ENCODE measurements at places on chromosomes 11 and 22.

DNA sequence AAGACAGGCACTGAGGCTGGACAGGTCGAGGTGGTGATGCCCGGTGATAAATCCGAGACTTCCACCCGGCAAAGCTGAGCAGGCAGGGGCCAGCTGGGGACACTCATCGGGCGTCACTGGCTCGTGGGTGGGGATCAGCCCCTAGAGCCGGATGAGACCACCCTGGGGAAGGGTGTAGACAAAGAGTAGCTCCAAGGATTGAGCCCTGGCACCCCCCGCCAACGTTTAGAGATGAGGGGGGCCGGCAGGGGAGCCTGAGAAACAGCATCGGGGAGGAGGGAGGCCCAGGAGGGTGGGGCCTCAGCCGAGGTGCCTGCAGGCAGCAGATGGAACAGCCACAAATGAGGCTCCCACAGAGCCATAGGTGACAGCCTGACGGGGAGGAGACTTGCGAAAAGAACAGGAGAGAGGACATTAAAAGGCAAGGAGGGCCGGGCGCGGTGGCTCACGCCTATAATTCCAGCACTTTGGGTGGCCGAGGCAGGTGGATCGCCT lies 27.4 kb upstream of the CBX7 start:
- no peak for DNase-seq

GRCh38 chr11:76317296-76317695 lies 63.6 kb downstream of the THAP12 start:
- no peak for DNase-seq

- no peak for DNase-seq
Observed at GRCh38 chr11:118622376-118623268, 15.2 kb downstream of the PHLDB1 start.

GRCh38 chr22:40729284-40729683 lies 50.0 kb downstream of the MCHR1 start:
- DNase-seq, result no peak

GRCh38 chr11:73989156-73989555 lies 6.5 kb upstream of the UCP2 start:
- no peak for DNase-seq

DNA sequence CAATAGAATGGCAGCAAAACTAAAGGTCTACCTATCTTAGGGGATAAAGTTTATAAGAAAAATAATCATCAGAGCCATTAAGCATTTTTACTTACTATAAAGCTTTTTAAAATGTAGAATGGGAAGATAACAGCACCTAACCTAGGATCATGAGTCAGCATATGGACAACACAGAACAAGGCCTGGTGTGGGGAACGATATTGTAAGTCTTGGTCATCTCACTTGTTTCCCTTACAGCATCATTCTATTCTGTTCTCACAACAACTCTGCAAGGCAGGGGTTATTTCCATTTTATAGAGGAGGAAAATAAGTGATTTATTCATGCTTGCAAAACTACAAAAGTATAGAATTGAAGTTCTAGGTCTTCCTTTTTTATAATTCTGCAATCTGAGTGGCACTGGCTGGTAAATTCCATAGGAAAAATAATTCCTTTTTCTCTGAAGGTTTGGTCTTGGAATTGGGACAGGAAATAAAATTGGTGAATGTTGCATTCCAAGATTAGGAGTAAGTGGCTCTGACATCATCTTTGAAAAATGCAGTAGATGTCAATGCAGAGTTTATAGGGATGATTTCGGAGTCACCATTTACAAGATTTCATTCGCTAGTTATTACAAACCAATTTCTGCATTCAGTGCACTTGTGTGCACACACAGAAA lies 423.0 kb downstream of the DYNC2H1 start:
- DNase-seq, result no peak

- peak; percentile 86 for DNase-seq
Observed at GRCh38 chr11:44726283-44727113, at the start of gene TSPAN18. Gene TSPAN18, plus strand, starts transcription at chr11:44726962. Its CDS starts 179,455 bp downstream, at chr11:44906417.

DNA sequence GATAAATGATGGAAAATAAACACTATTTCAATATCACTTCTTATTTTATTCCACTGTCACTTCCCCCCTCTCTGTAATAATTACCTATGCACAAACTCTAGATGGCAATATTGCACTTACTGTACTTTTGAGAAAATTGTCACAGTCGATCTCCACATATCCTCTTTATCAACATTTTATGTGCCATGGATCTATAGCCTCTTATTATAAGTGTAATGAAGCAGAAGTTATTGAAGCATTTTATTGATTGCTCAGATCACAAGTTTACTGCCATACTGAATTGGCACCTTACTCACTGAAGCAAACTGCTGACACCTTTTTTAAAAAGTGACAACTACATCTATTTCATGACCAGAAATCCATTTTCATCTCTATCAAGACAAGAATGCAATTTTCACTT lies 133.4 kb downstream of the DCDC1 start:
- DNase-seq, result no peak

DNA sequence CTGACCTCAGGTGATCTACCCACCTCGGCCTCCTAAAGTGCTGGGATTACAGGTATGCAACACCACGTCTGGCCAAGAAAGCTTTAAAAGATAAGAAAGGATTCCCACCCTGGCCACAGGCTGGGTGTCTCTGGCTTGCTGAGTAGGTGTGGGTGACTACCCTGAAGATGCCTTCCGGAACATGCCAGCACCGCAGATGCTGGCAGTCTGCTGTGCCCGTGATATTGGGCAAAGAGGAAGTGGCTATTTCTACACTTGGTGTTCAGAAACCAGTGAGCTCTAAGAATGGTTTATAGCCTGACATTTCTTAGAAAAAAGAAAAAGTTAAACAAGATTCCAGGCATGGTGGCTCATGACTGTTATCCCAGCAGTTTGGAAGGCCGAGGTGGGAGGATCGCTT lies 6.1 kb downstream of the MRPL11 start:
- no peak for DNase-seq

DNA sequence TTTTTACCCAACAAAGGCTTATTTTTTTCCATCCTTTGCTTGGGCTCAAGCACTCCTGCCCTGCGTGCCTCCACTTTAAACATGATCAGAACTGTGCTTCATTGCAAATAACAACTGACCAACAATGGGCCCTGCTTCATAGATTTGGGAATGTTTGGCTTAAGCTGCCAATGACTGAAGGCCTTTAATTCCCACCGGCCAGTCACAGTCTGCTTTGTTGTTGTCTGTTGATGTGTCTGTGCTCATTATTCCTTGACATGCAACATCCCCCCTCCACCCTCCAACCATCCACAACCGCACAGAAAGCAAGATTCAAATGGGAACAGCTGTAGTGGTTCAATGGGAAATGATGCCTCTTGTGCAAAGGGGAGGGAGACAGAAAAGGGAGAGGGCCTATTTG lies 23.0 kb downstream of the PAX6 start:
- DNase-seq, result no peak

- peak; percentile 21 for DNase-seq
Observed at GRCh38 chr11:23021287-23021863, 161.1 kb upstream of the CCDC179 start.

DNA sequence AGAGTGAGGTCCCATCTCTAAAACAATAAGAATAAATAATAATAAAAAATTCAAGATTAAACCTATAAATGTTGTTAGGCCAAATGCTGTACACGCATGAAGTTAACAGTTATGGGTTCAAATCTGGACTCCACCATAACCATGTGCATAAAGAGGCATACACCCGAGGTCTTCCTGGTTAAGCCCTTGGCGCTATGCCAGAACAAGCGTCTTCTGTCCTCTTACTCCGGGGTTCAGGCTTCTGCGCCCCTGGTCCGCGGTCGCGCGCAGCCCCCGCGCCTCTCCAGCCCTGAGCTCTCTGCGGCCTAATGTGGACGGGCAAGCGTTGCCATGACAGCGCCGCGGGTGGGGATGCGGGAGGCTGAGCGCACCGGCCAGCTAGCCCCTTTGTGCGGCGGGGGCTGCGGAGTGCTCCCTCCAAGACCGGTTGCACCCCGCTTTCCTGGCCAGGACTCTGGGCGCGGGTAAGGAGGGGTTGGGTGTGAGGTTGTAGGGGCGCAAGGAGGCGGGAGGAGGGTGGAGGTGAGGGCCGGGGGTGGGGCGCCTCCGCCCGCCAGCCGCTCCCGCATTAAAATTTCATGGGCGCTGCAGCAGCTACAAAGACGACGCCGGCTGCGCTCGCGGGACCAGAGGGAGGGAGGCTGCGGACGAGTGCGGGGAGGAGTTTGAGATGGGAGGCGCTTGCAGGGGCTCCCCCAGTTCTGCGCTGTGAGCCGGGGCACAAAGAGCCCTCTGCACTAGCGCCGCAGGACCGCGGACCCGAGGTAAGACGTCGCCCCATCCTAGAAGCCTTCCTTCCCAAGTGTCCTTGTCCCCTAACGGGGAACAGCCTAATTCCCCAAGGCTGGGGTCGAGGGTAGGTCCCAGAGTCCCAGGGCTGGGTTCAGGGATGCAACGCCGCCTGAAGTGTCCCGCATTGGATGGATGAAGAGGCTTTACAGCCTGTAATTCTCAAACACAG lies at the start of gene MIAT:
MIAT (plus strand) TSS at position 698 of the 961 bp plus-strand sequence.
- DNase-seq, result peak; percentile 63

DNA sequence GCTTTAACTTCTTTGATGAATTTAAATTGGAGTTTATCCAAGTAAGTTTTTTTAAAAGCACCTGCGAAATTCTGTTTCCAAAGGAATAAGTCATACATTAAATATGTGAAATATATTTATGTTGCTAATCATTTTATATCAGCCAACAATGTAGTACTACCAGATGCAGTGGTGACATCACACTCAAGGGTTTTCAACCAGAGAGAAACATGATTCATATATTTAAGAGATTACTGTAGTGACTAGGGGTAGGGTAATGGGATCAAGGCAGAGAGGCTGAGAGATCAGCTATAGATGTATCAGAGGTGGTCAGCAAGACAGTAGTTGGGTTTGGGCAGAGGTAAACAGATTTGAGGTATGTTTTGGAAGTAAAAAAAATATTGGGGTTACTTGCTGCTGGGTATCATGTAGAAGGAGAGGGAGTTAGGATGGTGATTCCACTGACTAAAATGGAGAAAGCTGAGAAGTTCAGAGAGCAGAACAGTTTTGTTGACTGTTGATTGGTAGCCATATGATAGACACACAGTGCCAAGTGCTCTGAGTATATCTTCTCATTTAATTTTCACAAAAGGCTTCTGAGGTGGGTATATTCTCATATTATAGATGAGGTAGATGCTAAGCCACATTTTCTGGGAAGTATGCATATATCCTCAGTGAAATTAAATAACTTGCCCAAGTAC lies 39.4 kb downstream of the CEP57 start:
- no peak for DNase-seq

DNA sequence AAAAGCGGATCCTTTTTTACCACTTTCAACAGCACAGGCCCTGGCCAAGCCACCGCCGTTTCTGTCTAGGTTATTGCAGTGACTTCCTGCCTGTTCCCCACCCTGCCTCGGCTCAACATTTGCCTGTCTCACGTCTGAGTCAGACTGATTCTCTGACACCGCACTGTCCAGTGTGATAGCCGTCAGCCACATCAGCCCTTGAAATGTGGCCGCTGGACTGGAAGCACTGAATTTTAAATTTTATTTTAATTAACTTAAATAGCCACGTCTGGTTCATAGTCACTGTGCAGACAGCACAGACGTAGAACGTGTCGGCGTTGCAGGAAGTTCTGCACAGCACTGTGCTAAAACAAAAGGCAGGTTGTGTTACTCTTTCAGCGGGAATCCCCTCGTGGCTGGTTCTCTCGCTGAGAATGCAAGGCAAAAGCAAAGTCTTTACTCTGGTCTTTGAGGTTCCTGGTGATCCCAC lies 56.3 kb upstream of the ADSL start:
- DNase-seq, result peak; percentile 88

DNA sequence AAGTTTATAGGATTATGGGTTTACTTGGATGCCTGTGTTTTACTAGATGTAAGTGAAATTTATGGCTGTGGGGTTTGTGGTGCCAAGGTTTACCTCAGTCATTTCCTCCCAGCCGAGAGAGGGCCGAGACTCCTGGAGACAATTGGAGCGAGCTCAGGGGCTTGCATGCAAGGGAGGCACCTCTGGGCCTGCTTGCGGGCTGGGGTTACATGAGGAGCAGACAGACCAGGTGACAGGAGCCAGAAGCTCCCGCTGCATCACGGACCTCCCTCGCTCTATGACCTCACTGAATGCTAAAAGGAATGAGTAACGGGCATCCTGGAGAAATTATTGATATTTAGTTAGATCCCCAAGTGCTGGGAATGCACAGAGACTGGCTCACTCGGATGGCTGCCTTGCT lies 275.2 kb upstream of the KIRREL3 start:
- DNase-seq, result no peak

DNA sequence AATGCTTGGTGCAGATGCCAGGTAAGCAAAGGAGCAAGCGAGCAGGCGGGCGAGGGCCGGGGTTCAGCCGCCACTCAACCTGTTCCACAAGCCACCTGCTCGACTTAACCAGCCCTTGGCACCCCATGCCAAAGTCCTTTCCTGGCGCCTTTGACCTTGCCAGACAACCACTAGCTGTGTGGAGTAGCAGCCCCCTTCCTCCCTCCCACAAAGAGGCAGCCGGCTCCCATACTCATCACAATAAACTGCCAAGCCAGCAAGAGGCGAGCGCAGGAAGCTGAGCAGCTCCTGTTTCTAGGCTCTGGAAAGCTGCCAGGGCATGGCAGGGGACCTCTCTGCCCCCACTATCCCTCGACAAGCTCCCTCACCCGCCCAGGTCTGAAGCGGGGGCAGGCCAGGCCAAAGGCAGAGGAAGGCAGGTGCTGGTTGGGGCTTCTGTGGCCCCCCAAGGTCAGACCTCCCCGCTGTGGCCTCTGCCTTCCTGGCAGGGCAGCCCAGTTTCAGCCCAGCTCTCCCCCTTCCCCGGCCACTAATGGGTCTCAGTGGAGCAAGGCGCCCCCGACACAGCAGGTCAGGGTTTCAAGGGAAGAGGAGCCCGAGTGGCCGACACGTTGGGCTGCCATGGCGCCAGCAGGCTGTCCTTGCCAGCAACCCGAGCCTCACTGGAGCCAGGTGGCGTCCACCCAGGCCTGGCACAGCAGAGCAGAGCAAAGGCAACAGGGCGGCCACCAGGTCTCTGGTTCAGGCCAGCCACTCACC lies 15.3 kb downstream of the MACROD1 start:
- DNase-seq, result no peak

- DNase-seq, result no peak
Observed at GRCh38 chr11:9823439-9823838, 159.6 kb downstream of the SWAP70 start.

DNA sequence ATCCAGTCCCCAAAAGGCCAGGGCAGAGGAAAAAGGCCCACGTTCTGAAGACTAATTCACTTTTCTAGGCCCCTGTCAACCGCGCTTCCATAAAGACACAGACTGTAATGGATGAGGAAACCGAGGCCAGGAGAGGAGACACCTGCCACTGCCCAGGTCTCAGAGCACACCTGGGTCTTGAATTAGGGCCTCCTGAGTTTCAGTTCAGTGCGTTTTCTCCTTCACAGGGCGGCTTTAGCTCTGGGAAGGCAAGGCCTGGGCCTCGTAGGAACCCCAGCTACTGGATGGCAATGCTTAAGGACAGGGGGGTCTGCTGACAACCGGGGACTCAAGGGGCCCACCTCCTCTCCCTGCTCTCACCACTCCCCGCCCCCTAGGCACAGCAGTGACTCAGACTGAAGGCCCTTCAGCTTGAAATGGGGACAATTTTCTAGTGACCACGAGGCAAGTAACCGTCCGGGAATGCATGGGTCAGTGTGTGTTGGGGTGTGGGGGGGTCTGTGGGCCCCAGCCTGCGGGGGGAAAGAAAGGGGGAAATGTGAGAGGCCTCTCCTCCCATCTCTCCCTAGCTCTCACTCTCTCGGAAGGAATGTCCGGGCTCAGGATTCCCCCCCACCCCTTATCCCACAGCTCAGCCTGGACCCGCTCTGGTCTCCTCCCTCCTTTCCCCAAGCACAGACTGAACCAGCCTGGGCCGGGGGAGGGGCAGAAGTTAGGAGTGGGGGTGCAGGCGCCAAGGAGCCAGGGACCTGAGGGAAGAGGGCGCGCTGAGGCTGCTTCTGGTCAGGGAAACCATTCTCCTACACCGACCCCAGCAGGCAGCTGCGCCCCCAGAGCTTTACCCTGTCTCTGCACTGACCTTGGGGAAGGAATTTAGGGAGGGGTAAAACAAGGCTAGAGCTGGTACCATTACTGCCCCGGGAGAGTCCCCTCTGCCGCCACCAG lies 17.2 kb downstream of the CREB3L1 start:
- no peak for DNase-seq

Data from GM12865 (cell line).